GM03348 (cell line): ENCODE measurements at places on chromosomes 5 and 9.

GRCh38 chr9:130745829-130746228 lies 52.2 kb downstream of the EXOSC2 start:
- no peak for DNase-seq

GRCh38 chr5:109838157-109838556 lies 148.4 kb downstream of the MAN2A1 start:
- no peak for DNase-seq

DNA sequence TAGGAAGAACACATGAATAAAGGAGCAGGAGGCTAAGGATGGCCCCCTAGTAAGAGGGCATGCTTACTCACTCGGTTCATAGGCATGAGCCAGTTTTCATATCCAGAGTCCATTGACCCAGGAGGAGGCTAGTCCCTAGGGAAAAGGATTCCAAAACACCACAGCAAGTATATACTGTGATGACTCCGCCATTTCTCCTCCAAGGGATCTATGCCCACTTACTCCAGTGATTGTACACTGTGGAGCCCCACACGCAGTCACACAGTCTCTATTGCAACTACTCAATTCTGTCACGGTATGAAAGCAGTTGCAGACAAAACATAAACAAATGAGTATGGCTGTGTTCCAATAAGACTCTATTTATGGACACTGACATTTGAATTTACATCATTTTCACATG lies 117.7 kb upstream of the ALDH1B1 start:
- DNase-seq: no peak

DNA sequence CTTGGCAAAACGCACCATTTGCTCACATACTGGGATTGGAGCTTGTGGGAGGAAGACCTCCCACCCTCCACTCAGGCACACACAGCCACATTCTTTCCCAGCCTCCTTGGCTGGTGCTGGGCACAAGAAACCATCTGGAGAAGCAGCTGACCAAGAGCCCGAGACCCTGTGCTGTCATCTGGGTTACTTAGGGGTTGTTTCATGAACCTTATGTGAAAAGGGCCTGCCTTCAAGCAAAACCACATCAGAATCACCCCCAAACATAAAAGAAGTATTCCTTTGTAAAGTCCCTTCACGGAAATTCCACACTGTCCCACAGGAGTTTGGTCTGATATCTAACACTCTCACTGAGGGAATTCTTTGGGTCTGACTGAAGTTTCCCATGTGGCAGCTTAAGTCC lies 172.1 kb downstream of the NR3C1 start:
- no peak for DNase-seq

DNA sequence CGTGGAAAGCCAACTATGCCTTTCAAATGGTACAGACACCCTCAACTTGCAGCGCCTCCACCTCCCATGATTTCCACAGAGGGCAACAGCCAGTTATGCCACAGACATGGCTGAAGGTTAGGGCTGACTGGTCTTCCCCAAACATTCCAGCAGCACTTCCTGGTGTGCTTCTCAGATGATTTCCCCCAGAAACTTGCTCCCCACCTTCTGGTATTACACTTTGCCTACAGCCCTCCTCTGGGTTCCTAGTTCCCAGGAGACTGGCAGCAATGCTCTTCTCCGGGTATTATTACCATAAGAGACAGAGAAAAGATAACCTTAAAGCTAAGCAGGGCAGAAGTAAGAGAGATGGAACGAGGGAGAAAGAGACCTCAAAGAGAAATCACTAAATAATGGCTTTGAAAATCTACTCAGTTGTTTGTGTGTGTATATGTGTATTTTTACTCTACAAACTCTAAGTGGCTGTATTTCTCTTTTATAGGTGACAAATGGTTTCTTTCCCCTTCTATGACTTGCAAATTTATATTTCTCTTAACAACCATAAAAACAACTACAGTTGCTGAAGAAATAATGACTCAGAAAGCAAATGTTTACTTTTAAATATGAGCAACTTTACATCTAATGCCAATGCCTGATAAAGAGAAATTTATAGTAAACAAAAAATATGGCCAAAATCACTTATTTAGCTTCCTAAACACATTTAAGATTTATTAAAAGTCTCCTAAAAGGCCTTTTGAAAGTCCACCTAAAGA lies 133.8 kb downstream of the PDE4D start:
- DNase-seq: no peak

DNA sequence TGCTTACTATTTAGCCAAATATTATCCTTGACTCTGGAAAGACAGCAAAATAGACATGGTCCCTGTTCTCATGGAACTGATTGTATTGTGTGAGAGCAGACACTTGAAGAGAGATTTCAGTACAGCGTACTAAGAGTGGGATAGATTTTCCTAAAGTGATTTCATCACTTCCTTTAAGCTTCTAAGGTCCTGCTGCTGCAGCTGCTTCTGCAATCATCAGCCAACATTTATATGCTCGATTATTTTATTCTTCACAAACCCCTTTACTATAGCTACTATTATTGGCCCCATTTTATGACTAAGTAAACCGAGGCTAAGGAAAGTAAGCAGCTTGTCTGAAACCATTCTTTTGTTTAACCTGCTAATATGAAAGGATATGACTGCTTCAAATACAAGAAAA lies 137.7 kb downstream of the SPATA31D1 start:
- DNase-seq: no peak

DNA sequence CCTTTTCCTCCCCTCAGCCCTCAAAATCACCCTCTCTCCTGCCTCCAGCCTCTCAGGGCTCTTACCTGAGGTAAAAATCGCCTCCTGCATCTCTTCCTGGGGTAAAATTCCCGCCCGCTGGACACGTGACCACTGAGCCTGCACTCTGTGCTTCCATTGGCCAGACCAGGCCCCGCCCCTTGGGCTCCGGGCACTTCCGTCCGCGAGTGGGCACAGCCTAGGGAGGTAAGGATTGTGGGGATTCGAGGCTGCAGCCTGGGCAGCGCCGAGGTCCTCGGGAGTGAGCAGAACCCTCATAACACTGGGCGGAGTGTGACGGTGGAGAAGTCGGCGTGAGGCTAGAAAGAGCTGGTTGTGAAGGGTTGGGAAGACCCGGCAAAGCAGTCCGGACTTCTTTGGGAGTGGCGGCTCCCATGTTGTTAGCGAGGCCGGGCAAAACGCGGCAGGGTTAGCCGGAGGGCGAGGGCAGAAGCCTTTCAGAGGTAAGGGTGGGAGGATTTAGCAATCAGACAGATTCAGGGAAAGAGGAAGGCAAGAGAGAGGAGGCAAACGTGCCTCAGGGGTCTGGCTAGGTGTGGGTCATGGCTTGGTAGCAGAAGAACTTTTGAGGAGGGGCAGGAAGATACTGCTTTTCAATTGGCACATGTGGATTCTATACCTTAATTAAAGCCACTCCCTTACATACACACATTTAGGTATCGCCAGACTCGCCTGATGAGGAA lies at the start of gene SHOC1:
Gene SHOC1 (minus strand): TSS at position 103 of the 722 bp plus-strand sequence. CDS start 3,519 bp downstream, outside the sequence.
- no peak for DNase-seq

DNA sequence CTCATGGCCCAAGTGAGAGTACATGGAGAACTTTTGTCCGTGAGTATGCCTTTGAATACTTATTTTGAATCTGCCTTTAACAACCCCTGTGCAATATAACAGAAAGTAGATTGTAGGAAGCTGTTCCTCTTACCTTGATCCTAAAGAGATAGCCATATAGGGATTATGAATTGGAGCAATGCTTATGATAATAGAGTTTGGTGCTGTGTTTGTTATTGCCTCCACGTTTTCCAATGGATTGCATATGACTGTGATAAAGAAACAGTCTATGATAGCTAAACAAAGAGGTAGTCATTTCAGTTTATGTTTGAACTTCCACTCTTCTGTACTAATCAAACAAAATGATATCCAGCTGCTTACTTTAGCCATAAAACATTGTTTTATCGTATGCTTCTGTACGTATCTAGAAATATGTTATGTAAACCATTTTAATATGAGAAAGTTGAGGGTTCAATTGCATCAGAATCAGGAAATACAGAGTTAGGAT lies 199.6 kb upstream of the RGMB start:
- no peak for DNase-seq

- DNase-seq: no peak
Measured at GRCh38 chr5:136030252-136030651, 1.5 kb downstream of the TGFBI start.

GRCh38 chr5:458547-459353 lies 15.8 kb downstream of the EXOC3 start:
- peak; percentile 41 for DNase-seq

DNA sequence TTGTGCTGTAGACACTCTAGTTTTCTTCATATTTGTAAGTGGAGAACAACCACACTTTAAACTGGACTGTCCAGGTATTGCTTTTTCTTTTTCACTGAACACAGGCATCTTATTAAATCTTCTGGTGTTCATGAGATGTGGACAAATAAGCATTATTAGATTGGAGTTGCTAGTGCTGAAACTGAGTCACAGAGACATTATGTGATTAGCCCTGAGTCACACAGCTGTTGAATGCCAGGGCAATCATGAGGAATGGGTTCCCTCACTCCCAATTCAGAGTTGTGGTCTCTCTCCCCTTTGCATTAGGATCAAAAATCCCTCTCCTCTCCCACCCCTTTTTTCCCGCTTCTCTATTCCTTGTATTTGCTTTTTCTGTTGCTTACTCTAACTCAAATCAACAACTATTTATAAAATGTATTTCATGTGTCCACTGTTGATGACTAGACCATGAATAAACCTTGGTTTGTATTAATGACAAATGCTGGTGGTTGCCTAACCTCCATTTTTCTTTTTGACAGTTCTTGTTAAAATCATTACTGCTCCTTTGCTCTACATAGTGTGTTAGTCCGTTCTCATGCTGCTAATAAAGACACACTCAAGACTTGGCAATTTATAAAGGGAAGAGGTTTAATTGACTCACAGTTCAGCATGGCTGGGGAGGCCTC lies 738.2 kb downstream of the BRINP1 start:
- DNase-seq: no peak

DNA sequence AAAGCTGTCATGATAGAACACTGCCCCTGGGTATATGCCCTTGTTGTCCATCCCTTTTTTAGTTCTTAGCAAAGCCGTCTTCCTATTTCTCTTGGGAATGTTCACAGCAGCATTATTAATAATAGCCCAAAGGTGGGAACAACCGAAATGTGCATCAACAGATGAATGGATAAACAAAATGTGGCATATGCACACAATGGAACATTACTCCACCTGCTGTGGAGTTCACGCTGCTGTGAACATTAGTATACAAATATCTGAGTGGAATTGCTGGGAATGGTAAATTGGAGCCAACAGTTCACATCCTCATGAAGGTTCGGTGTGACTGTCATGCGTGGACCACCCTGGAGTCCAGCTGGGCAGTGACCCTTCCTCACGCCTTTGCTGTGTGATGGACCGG lies 36.5 kb upstream of the NUTM2G start:
- no peak for DNase-seq

GRCh38 chr5:72228960-72229359 lies 91.1 kb downstream of the MRPS27 start:
- DNase-seq: no peak

DNA sequence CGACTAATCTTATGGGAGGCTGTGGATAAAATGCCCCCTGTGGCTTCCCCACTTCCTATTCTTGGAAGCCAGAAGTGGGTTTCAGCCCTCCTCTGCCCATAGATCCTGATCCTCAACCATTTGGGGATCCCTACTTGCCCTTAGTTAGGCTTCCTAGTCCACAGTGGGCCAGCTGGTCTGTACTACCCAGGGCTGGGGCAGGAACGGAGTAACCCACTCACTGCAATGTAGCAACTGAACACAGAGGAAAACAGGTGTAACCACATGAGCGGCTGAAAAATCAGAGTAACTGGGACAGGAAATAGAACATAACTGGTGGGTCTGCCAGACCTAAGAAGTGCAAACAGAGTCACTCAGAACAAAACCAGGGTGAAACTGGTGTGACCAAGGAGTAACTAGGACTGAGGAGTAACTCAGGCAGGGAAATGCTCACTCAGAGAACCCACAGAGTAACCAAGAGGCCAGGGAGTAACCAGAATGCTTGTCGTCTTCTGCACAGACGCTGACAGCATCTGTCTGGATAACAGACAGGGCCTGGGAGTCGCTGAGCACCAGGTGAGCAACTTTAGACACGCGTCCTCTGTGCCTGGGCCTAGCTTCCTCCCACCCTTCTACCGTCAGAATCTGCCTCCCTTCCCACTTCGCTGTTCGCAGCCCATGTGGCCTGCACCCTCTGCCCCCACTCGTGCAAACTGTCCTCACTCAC lies 1.0 kb downstream of the AQP3 start:
- DNase-seq: no peak

DNA sequence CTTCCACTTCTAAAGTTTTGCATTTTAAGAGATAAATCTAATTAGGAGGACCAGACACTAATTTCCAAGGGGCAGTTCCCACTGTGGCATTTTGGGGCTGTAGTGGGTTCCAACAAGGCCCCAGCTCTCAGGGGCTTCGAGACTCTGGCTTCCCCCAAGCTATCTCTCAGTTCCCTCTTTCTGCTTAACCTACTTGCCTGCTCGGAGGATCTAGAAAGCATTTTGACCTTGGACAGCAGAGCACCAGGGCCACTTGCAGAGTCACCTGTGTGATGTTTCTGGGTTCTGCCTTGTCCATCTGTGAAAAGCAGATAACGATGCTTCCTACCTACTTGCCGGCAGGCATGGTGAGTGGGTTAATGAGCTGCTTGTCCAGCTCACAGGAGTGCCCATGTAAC lies 175.4 kb downstream of the MED10 start:
- no peak for DNase-seq

DNA sequence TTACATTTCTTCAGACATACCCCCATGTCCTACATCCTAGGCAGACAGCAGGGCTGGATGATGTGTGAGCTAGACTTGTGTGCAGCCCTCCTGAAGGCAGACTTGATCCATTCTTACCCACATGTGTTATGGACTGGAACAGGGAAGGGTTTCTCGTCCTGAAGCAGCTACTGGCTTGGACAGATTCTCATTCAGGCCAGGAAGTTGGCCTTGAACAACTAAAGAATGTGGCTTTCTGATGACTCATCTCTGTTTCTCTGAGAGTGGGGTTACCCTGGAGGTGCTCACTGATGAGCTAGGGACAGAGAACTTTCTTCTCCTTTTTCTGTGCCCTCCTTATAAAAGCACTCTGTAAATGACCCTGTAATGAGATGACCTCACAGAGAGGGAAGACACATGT lies 246.5 kb downstream of the PCSK5 start:
- DNase-seq: peak; percentile 26
